Activated CD4-positive, alpha-beta T cell treated with anti-CD3 and anti-CD28 coated beads, Interleukin-2, amount 10 ng/mL, durations not matched to agents 7 days and 5 days (primary cell): ENCODE measurements at places on chromosomes 7 and 10. TPM values are rescaled to one million over a fixed set of nuclear protein-coding genes. Genes with fewer than 3 reads are reported as not detected.

- peak; percentile 64 for DNase-seq
These were observed at the start of gene GIMAP5 for GRCh38 chr7:150737265-150738055. Gene GIMAP5, plus strand, starts transcription at chr7:150737418. Its CDS starts 3,467 bp downstream, at chr7:150740885.

DNA sequence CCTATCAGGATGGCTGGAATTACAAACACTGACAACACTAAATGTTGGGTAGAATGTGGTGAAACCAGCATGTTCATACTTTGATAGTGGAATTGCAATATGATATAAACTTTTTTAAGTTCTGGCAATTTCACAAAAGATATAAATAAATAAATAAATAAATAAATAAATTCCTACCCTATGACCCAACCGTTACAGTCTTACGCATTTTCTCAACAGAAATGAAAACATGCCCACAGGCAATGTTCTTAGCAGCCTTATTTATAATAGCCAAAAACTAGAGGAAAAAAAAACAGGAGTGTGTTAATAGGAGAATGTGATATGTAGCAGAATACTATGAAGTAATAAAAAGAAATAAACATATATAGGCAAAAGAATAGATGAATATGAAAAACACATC, 318.9 kb downstream of the IPMK start:
- no peak for DNase-seq

Gene CALHM1
- 0.12 TPM for total RNA-seq

GRCh38 chr7:124387056-124387455, 354.2 kb upstream of the TMEM229A start:
- DNase-seq, result no peak

GRCh38 chr7:33669251-33669670, 236.1 kb upstream of the BMPER start:
- no peak for DNase-seq

Gene SPDYE9
- total RNA-seq, result not detected

DNA sequence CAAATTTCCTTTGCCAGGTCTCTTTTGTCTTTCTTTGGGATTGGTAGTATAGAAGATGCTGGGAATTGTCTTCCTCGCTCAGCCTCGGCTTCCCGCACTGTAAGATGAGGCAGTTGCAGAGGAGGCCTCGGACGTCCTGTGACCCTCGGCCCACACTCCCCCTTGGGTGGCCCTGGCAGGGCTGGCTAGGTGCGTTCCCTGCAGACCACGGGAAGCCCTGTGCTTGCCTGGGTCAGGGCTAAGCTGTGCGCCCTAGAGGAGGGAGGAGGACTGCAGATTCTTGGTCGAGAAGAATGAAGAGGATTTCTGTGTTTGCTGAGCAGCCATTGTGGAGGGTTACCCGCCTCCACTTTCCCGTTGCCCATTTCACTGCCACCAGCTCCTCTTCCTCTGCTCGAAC, 42.8 kb downstream of the WIPI2 start:
- DNase-seq, result no peak

DNA sequence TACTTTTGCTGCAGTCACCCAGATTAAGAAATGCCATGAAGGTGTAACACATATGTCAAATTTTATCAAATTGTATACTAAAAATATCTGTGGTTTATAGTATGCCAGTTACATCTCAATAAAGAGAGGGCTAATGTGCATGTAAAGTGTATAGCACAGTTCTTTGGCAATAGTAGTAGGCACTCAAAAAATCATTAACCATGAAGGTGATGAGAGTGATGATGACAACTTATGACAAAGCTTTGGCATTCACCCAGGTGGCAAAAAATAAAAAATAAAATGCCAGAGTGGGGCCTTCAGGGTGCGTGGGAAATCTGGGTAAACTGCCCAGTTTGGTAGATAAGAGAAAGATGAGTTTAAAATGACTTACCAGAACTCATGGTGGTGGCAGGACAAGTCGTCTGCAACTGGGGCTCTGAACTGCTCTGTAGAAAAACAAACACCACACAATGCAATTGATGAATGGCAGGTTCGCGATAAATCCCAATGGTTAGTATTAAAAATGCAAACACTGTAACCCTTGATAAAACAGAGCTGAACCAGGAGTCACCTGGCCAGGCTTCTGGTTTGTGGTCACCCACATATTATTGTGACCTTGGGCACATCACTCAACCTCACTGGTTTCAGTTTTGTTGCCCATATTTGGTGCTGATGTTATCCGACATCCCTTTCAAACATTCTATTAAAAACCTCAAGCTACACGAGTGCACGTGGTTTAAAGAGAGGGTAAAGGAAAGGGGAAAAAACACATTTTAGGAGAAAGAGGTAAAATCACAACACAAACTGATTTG, 120.2 kb downstream of the SORBS1 start:
- peak; percentile 34 for DNase-seq

DNA sequence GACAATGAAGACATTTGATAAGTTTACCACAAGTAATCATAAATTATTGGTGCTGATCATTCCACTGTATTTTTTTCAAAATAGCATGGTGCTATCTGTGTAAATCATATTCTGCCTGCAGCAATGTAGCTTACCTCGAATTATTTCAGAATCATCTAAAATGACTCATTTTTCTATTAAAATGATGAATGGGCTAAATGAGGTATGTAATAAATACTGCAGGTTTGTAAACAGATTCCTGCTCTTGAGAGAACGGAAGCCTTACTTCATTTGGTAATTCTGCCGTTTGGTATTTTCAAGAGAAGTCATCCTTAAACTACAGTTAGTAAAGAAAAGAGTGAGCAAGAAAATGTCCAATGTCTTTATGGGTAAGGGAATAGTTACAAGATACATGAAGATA, 115.9 kb downstream of the CHCHD3 start:
- DNase-seq, result no peak

- DNase-seq, result no peak
These were observed 179.6 kb downstream of the TCERG1L start for GRCh38 chr10:131131726-131132591.
